ENCODE measurements at places on chromosomes 1 and 21.
A peak's percentile ranks its signal among the peaks of the same experiment; 100 is the strongest.

GRCh38 chr1:208910161-208910560, 666.0 kb upstream of the PLXNA2 start:
- DNase-seq: no peak

GRCh38 chr1:192225266-192225665, 67.0 kb downstream of the RGS18 start:
- no peak for DNase-seq

- DNase-seq: peak; percentile 42
These were observed 14.6 kb downstream of the PIGP start for GRCh38 chr21:37058261-37058660.

DNA sequence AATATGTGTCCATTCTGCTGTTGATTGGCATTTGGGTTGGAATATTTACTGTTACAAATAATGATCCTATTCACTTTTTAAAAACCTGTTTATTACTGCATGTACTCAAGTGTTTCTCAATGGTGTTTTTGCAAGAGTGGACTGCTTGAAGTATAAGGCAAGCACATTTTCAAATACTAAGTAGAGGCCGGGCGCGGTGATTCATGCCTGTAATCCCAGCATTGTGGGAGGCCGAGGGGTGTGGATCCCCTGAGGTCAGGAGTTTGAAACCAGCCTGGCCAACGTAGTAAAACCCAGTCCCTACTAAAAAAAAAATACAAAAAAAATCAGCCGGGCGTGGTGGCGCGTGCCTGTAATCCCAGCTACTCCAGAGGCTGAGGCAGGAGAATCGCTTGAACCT, 276.9 kb upstream of the ADGRL4 start:
- no peak for DNase-seq

- DNase-seq: no peak
These were observed 64.8 kb downstream of the RPE65 start for GRCh38 chr1:68384872-68385411.

- no peak for DNase-seq
These were observed 245.3 kb downstream of the DISC1 start for GRCh38 chr1:231871878-231872277.

GRCh38 chr1:236718328-236718727, 32.0 kb downstream of the ACTN2 start:
- no peak for DNase-seq

DNA sequence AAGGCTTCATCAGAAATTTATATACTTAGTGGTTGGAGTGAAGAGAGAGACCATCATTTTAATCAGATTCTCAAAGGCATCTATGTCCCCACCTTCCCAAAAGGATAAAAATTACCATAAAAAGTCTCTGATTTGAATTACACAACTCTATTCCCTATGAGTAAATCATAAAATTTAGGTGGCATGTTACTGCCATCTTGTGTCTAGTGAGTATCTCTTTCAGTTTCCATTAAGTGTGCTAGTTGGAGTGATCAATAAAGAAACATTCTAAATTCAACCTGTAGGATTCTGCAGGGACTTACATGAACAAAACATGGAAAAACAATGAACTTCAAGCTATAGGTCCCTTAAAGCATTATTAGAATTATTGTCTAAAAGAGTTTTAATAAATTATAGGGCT, 655.4 kb downstream of the LTN1 start:
- no peak for DNase-seq

GRCh38 chr1:205466595-205467220, 10.9 kb upstream of the BLACAT1 start:
- DNase-seq: no peak

DNA sequence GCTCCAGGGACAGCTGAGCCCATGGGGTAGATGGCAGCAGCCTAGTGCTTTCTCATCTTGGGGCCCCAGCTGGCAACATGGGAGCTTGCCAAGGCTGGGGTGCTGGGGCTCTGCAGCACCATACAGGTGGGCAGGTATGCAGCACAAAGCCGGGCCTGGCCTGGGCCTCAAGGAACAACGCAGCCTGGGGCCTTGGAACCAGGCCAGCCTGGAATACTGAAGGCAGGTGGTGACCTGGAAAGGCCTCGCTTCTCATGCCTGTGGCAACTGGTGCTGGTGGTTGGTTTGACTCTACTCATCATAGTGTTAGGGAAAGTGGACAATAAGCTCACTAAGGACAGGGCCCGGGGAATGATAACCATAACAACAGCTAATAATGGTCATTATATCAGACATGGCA, 27.0 kb upstream of the SDHB start:
- DNase-seq: no peak

GRCh38 chr1:201288007-201288406, 4.7 kb downstream of the PKP1 start:
- DNase-seq: no peak

GRCh38 chr1:43570715-43571114, 40.0 kb downstream of the PTPRF start:
- no peak for DNase-seq

DNA sequence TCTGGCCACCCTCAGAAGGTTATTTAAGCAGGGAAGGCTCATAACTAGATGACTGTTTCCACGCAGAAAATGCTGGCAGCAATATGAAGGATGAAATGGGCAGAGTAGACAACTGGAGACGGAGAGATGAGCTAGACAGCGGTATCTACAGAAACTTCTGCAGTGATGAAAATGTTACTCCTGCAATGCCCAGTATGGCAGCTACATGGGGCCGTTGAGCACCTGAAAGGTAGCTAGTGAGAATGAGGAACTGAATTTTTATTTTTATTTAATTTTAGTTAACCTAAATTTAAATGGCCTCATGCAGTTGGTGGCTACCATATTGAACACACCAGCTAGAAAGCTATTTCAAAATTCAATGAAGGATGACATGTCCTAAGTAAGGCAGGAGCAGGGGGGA, 27.3 kb downstream of the SIPA1L2 start:
- no peak for DNase-seq

DNA sequence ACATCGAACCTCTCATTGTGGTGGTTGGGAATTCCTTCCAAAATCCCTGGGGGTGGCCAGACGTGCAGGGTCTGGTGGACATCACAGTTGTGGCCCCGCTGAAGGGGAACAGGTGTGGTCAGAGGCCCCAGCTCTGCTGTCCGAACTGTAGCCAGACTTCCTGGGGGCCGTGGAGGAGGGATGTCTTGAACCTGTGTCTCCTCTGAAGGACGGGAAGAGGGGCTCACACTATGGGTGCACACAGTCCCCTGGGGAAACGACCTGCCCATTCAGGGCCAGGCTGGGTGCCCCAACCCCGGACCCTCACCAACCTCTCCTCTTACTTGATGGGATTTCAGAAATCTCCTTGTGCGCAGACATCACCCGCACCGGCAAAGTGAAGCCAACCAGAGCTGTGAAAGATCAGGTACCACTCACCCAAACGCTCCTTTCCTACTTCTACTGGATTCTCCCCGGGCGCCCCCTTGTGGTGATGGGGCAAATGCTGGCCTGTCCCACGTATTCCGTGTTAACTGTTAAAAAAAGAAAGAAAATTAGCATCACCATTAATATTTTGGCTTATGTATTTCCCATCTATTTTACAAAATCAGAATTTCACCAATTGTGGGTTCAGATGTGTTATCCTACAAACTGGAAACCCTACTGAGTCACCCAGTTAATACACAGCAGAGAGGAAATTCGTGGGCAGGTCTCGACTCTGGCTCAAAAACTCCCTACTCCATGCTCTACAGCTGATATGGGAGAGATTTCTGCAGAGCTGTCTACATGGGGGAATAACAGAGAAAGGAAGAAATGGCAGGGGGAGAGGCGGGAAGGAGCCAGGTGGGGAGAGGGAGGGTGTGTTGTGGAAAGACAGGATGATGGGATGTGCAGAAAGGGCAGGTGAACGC, 28.1 kb downstream of the PADI4 start:
- peak; percentile 82 for DNase-seq

DNA sequence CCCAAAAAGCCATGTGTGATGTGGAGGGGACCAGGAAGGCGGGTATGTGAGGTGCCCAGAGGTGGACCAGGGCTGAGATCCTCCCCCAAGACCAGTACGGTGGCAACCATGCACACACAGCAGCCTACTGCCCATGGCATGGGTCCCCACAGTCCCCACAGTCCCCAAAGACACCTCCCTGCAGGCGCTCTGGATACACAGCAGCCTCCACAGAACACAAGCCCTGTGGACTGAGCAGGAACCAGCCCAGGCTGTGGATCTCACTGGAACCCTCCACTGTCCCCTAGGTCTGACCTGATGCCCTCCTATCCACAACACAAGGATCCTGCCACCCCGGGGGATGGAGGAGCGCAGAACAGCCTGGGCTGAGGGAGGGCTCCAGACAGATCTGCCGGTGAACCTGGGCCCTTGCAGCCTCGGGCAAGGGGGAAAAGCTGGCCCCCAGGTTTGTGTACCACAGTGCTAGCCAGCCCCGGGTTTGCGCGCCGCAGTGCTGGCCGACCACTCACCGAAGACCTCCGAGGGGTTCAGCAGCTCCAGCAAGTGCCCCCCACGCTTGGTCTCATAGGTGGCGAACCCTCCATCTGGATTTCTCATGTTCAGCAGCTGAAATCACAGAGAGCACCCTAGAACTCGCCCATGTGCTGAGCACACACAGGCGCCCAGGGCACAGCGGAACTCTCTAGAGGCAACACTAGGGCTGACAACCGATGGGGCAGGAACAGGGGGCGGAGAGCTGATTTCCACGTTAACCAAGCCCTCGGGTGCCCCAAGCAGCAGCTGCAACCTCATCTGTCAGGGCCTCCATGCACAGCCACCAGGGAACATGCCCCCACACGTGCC, 22.1 kb upstream of the SPATC1L start:
- no peak for DNase-seq

DNA sequence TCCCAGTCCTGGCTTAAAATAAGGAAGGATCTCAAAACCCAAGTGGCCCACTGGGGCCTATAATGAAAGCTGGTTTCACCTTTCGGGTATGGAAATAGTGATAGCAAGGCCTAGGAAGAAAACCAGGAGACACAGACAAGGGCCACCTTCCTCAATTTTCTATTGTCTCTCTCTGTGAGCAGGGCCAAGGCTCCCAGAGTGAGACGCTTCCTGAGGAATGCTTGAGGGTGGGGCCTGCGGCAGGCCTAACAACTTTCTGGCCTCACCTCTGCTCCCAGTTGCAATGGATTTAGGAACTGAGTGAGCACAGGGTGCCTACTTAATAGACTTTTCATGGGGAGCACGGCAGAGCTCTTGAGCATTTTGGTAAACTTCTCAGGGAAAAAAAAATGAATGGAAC, 300.9 kb downstream of the ASTN1 start:
- no peak for DNase-seq

DNA sequence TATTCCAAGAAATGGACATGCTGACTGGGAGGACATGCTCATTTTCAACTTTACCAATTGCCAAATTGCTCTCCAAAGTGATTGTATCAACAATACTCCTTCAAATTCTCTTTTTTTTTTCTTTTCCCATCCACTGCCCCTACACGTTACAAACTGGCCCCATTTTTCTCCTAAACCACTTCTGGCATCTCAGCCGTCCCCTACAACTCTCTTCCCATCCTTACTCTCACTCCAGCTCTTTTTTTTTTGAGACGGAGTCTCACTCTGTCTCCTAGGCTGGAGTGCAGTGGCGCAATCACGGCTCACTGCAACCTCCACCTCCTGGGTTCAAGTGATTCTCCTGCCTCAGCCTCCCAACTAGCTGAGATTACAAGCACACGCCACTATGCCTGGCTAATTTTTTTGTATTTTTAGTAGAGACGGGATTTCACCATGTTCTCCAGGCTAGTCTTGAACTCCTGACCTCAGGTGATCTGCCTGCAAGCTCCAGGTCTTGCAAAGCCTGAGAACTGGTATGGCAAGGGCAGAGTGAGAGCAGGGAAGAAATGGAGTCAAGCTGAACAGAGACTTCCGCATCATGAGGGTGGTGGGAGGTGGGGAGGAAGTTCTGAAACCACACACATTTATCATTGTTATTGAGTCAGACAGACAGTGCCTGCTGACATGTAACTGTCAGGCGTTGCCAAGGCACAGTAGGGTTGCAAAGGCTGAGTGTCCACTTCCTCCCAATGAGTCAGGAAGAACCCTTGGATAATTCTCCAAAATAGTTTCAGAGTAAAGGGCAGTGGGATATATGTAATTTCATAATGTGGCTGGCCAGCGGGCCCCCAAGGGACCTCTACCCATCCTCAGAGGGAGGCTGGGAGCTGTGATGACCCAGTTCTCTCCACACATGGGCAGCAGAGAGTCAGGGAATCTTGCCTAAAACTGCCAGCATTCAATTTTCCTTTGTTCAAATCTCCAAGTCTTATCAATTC, 17.4 kb downstream of the CELA3A start:
- DNase-seq: peak; percentile 89

Measured in HL-60 (cell line).